ENCODE measurements at places on chromosomes 16 and 17.

DNA sequence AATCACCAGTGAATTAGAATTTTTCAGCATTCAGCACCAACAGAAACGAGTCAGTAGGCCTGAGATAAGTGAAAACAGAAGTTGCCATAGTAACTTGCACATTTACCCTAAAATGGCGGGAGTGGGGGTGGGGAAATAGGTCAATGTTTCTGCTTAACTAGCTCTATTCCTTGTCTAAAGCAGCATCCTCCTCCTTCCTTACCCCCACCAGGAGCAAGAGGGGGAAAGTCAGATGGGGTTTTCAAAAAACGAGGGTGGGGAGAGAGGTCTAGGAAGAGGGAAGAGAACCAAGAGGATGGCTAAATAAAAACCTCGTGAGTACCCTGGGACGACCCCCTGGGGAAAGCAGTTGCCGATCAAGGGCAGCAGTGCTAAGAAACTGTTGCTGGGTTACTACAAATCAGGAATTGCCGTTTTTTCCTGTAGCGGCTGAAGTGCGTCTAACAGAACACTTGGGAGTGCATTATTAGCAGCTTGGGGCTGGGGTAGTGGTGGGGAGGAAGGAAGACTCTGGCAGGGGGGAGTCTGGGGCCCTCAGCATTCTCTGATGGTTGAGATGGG, 34.4 kb upstream of the MNT start:
- no peak for DNase-seq

DNA sequence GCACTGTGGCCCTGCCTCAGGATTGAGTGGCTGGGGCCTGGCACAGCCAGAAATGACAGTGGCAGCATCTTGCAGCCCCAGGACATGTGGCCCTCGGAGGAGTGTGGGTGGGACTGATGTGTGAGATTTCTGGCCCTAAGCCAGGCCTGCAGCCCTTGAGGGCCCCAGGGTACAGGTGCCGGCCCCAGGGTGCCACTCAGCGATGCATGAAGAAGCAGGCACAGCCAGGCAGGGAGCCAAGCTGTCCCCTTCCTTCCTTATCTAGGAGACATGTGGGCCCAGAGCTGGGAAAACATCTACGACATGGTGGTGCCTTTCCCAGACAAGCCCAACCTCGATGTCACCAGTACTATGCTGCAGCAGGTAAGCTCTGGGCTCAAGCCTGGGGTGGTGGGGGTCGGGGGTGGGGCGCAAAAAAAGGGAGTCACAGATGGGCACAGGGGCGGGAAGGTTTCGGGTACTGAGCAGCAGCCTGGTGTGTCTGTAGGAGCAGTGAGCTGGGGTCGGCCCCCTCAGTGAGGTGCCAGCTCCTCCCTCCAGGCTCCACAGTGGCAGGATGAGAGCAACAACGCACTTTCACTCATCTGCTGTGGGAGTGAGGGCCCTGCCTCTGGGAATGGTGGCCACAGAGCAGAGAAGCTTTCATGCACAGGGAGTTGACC, 4.1 kb downstream of the ACE start:
- no peak for DNase-seq

- no peak for DNase-seq
Measured at GRCh38 chr17:42667088-42667951, 8.2 kb downstream of the TUBG2 start.

GRCh38 chr17:17021194-17021863, 20.9 kb upstream of the MPRIP start:
- no peak for DNase-seq

GRCh38 chr16:1223355-1224214, 1.5 kb downstream of the TPSG1 start:
- no peak for DNase-seq

DNA sequence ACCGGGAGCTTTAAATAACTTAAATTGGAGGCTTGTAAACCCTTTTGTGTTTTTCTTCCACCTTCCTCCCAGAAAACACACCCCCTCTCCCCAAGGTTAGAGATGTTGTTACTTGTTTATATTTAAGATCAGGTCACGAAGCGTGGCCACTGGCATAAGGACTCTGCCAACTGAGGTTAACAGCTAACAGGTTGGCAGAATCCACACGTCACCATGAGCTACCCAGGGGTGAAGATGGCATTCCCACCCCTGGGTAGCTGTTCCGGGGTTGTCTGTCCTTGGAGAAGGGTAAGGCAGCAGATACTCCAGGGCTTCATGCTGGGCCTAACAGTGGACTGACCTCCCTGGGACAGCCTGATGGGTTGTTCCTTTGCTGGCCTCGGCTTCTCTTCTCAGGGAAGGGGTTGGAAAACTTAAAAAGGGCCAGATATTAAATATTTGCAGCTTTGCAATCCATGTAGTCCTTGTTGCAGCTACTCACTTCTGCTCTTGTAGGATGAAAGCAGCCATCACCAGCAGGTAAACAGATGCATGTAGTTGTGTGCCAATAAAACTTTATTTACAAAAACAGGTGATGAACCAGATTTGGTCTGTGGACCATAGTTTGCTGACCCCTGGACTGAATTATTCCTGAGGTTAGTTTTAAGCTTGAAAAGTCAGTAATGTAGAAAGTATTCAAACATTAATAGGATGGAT, 148.6 kb downstream of the MSI2 start:
- no peak for DNase-seq

GRCh38 chr17:29615048-29615385, 7.7 kb downstream of the CORO6 start:
- DNase-seq: peak; percentile 49

- peak; percentile 28 for DNase-seq
Measured at GRCh38 chr17:61402978-61403800, 3.5 kb downstream of the TBX2 start.

GRCh38 chr17:65967372-65967771, 224.6 kb downstream of the CEP112 start:
- no peak for DNase-seq

GRCh38 chr17:70896843-70897242, 727.5 kb downstream of the KCNJ2 start:
- DNase-seq: no peak

DNA sequence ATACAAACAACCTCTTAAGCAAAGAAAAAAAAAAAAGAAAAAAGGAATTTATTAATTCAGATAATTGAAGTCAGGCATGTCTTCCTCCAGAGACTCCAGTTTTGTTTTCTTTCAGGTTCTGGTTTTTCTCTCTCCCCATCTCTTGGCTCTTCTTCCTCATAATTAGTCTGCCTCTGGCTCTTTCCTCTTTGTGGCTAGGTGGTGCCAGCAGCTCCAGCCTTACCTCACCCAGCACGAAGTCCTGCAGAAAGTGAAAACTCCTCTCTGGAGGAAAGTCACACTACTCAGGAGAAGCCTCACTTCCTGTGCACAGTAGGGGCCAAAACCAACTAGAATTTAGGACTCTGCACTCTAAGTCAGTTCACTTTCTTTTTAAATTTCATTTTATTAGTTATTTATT, 10.3 kb upstream of the NFAT5 start:
- DNase-seq: no peak

GRCh38 chr17:39360537-39360936, 40.9 kb downstream of the FBXL20 start:
- no peak for DNase-seq

DNA sequence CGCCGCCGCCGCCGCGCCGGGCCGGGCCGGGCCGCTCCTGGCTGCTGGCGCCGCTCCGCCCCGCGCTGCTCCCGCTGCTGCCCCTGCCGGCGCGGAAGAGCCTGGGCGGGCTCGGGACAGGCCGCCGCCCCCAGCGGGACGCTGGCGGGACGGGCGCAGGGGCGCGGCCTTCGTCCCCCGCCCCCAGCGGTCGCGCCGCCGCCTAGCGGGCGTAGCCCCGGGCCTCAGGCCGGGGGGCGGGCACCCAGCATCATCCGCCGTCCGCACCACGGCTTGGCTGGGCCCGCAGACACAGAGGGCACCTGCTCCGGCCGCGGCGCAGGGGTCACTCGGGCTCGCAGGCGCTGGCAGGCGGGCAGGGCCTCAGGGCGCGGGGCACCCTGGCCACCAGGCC, at the start of gene AMFR:
TSS of gene AMFR (minus strand) at position 107 of the 394 bp plus-strand sequence. CDS start 218 bp downstream, outside the sequence.
- peak; percentile 53 for DNase-seq

DNA sequence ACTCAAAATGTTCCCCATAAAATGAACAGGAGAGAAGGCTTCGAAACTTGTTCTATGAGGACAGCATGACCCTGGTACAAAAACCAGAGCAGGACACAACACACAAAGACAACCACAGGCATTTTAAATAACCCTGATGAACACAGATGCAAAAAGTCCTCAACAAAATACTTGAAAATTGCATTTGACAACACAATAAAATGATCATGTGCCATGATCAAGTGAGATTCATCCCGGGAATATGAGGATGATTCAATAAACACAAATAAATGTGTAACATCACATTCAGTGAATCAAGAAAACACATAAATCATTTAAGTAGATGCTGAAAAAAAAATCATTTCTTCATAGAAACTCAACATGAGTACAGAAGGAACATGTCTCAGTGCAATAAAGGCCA, 208.4 kb upstream of the WSB1 start:
- DNase-seq: no peak

DNA sequence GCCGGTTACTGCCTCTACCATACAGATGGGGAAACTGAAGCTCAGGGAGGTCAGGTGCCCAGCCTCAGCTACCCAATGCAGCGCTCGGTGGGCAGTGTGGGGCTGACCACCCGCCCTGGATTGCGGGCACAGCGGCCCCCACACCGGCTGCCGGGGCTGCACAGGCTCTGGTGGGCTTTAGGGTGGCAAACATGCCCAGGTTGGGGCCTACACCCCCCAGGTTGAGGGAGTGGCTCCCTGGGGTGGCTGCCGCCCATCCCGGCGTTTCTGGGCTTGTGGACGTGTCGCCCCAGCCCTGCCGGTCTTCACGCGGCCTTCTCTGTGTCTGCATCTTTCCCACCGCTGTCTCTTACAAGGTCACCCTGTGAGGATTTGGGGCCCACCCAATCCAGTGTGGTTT, 40.9 kb upstream of the SSTR5 start:
- DNase-seq: no peak

GRCh38 chr17:10743316-10744009, 13.6 kb upstream of the TMEM220 start:
- DNase-seq: no peak

All from T-helper 1 cell (primary cell).